Left kidney (tissue), 8 donors: ENCODE measurements at places on chromosomes 7 and 10. TPM values are rescaled to one million over a fixed set of nuclear protein-coding genes. Genes with fewer than 3 reads are reported as not detected.

FAM237B gene
- polyA plus RNA-seq = 1.1 TPM

DNA sequence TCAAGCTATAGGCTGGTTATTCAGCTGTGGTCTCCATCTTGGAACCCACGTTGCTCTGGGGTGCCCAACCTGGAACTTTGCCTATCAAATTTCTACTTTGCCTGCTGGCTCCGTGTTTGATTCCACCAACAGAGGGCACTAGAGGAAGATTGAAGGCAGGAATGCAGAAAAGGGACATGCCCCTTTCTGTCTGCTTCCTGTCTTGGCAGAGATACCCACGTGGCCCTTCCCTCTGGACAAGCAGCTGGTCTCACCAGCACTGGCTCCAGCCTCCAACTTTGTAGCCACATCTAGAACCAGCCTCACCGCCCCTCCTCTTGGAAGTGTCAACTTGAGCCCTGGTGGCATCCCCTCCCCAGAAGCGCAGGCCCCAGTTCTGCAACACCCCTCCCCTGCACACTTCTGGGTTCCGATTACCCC, 52.1 kb upstream of the ZNF438 start:
- DNase-seq = no peak

- DNase-seq = no peak
Measured at GRCh38 chr10:49383853-49384252, 12.0 kb downstream of the DRGX start.

PDZD7 gene
- polyA plus RNA-seq = 3.3 TPM

- no peak for DNase-seq
Measured at GRCh38 chr10:111766464-111766863, 417.1 kb downstream of the GPAM start.
